ENCODE measurements at places on chromosomes 11 and 22.

GRCh38 chr22:19766511-19767426 lies 6.2 kb downstream of the TBX1 start:
- DNase-seq: no peak

- no peak for DNase-seq
Measured at GRCh38 chr22:49961005-49961600, 531 bp downstream of the PIM3 start.

DNA sequence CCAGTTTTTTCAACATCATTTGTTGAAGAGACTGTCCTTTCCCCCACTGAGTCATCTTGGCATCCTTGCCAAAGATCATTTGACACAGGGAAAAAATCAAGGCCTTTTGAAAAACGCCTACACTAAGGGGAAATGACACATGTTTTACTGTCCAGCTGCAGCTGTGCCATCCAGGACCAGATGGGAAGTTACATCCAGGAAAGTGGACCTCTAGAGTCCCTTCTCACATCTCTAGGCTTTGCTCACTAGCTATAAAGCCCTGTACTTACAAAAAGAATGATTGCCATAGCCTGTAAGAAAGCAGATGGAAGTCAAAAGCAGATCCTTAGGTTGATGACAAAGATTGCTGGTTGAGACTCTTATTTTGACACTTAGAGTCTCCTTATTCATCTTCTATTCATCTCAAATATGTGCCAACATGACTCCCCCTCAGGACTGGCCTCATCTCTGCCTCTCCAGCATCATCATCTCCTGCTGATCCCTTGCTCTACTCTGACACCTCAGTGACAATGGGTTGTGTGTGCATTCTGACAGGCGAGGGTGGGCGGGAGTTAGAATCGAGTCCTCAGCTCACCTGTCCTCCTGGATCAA lies 22.8 kb downstream of the OSBP2 start:
- no peak for DNase-seq

DNA sequence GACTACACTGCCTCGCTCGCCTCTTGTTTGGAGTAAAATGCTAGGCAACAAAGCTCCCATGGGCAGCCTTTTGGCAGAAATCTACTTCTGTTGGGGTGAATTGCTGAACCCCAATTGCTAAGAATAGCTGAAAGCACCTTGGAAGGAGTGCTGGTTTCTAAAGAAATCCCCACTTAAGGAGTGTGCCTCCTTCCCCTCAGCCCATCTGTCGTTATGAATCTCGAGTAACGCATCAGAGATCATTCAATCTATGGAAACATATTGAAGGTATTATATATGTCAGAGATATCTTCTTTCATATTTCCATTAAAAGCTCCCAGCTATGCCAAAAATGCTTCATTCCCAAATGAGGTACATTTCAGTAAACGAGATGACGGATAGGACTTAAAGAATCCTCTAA lies 229.6 kb upstream of the BLID start:
- no peak for DNase-seq

- no peak for DNase-seq
Measured at GRCh38 chr11:8810540-8811301, 100.3 kb upstream of the AKIP1 start.

DNA sequence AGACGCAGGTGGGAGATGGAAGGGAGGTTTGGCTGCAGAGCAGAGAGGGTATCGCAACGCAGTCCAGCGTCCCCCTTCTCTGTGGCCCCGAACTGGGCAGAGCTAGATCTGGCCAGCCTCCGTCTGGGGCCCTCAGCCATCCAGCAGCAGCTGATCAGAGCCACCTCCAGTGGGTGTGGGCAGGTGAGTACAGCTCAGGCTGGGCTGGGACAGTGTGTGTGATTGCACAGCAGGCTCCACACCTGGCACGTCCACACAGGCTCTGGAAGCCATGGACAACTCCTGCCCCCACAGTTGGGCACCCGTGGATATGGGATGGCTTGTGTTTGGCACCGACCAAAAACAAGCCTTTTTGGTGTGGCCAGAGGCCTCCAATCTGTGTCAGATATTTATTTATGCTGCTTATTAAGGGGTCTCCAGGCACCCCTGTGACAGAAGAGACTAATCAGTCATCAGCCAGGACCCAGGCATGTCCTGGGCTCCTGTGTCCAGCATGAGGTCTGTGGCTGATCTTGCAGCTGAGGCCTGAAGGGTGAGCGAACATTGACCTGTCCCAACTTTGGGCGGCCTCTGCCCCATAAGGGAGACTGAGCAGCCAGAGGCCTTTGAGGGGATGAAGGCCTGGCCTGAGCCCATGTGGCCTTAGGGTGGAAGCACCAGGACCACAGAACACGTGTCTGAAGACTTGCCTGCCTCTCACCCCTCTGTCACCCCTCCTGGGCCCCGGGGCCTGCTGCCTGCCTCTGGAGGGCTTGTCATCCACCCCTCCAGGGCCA lies 18.6 kb downstream of the POLR3H start:
- no peak for DNase-seq

DNA sequence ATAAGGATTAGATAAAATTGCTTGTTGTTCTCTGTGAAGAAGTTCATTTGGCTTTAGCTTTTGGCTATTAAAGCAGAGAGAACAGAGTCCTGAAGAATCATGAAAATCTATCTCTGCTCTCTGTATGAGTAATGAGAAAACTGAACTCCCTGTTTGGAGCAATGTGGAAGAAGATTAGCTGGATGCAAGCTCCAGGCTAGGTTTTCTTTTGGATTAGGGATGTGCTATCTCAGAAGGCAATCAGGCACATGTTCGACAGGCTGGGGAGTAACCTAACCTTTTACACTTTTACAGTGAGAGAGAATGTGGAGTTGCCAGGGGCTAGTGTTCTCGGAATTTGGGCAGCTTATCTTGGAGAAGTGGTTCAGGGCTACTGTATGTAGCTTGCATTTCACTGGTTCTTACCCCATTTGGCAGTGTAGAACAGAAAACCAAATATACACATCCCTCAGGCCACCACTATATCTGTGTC lies 8.5 kb upstream of the SLN start:
- DNase-seq: no peak

- DNase-seq: no peak
Measured at GRCh38 chr11:104908186-104908531, 9.9 kb upstream of the CASP12 start.

GRCh38 chr11:86234831-86235461 lies 9.6 kb upstream of the EED start:
- DNase-seq: no peak

- no peak for DNase-seq
Measured at GRCh38 chr11:78351979-78352841, 65.4 kb downstream of the GAB2 start.

DNA sequence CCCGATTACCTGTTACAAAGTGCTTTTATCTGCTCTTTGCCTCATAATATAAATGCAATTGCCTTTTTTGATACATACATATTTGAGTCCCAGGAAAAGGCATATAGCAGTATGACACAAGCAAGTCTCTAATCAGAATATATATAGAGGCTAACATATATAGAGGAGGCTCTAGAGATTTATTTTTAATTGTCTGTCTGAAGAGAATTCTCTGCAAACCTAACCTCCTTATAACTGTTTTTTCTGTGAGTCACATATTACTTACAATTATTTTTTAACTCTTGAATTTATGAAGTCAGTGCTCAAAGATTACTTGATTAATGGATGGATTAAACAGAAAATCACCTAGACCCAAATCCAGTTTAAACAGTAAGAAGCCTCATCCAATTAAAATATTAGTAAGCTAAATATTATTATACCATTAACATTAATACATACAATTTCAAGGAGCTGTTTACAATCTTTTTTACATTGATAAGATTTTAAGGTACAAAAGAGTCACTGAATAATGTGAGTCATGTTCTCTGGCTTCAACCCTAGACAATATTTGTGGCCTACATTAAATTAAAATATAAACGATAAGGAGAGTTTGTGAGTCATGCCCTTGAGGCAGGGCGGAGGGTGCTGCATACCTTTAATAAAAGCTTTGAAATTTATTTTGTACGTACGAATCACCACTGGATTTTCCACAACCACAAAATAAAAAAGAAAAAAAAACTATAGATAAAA lies 19.2 kb upstream of the MMP13 start:
- DNase-seq: no peak

DNA sequence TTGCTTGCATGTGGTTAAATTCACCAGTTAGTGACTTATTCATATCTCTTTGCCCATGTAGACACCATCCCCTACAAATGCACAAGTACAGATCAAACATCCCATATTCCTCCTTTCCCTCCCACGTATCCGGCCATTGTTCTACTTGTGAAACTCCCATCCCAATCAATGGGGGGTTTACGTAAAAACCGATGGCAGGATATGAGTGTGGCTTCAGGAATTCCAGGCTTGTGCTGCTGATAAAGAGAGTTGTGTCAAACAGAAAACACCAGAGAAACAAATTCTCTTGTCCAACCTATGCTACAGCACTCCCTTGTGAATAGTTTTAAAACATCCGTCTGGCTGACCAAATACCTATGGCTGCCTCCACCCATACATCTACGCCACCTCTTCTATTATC lies 15.5 kb downstream of the FLI1 start:
- no peak for DNase-seq

- no peak for DNase-seq
Measured at GRCh38 chr22:19871845-19872778, 17.4 kb upstream of the GNB1L start.

DNA sequence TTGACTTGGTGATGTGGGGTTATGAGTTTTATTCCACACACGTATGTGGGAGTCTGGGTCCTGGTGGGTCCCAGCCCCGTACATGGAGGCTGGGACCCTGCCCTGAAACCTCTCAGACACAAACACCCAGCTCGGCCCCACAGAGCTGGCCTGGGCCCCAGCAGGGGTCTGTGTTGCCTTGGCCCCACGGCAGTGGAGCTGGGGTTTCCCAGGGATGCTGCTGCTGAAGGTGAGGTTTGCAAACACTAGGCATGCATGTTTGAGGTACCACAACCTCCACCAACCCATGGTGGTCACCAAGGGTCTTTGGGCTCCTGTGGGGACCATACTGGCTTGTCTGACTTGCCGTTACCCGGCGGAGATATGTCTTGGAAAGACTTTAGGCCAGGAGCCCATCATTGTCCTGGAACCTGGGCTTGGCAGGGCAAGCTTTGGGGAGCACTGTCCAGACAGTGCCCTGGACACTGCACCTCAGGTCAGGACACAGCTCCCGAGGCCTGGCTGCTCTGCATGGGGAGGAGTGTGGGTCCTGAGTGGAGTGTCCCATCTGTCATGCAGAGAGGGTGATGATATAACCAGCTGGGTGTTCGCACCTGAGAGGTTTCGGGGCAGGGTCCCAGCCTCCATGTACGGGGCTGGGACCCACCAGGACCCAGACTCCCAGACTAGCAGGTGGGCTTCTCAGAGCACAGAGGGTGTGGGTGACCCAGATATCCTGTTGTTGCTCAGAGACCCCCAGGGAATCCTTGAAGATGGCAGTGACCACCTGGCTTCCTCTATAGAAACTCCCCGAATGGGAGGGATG lies 63.3 kb downstream of the KCNQ1 start:
- no peak for DNase-seq

GRCh38 chr11:132631989-132632388 lies 900.3 kb downstream of the OPCML start:
- DNase-seq: no peak

DNA sequence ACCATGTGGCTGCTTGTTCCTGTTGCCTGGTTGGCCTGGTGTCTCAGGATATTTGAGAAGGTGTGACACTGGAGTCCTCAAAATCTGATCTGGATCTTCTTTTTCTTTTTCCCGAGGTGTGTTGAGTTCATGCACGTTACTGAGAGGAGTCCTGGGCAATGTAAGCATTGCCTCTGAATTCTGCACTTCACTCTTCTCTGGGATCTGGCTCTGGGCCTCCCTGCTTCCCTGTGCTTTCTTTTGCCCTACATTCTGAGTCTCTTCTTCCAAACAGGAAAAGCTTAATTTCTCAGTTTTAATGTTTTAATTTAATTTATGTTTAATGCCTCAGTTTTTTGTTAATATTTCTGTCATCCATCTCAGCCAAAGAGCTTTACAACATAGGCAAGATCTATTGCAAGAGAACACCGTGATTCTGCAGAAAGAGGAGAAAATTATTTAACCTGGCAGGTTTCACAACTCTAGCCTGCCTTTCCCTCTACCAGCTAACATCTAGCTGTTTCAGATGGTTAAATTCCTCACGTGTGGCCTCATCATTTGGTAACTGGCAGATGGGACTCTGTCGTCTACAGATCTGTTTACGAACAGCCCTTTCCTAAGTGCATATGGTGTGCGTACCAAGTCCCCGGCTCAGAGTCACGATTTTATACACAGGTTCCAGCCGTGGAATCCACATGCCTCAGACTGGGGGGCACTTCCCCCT lies 24.7 kb downstream of the LDLRAD3 start:
- DNase-seq: no peak

GRCh38 chr11:118837868-118838267 lies 45.8 kb upstream of the CXCR5 start:
- DNase-seq: no peak

DNA sequence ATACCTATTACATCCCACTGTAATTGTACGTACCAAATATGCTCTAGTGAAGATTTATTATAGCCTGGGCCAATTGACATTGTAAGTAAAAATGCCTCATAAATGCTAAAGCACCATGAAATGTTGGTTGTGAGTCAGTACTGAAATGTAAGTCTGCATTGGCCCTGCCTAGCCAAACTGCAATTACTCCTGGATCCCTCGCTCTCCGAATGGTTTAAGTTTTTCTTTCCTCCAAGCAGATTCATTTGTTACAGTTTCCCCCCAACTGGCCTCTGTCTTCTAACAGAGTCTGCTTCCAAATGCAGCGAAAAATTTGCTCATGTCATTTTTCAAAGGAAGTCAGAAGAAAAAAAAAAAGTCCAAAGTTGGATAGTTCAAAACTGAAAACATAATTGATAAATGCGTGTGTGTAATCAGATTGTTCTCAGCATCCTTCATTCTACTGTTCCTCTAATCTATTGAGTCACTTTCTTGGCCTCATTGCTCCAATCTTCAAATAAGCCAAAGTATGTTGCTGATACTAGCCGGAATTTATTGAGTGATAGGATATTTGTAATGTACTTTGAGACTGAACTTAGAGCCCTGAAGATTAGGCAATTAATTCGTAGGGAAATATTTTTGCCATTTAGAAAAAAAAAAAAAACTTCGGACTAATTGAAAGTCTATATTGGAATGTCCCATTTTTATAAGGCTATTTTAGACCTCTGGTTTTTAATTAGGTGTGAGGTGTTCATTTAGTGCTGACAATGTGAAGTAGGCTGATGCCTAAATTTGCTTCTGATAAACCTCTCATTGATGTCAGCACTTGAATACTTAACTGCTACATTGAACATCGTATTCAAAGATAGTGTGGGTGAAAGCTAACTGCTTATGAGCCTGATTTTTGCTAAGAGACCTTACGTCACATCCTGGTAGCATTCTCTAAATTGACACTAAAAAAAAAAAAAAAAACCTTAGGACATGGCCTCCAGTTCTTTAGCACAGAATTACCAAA lies 93.4 kb downstream of the WT1 start:
- DNase-seq: no peak

DNA sequence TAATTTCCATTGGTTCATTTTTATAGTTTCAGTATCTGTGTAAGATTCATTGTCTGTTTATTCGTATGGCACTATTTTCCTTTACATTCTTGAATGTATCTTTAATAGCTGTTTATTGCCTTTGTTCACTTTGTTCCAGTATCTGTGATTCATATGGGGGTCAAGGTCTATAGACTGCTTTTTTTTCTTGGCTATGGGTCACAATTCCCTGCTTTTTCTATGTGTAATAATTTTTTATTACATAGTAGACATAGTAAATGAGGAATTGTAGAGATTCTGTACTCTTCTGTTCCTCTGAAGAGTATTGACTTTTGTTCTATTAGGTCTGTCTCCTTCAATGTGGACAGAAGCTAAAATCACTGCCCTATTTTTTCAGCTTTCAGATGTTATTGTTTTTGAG lies 10.5 kb downstream of the ACRV1 start:
- DNase-seq: no peak

All from stimulated activated CD4-positive, alpha-beta T cell treated with anti-CD3 and anti-CD28 coated beads, Interleukin-1b, Interleukin-23, amount 100 ng/mL, for 1 hour (primary cell).